ENCODE measurements at places on chromosomes 2 and 18. TPM values are rescaled to one million over a fixed set of nuclear protein-coding genes. Genes with fewer than 3 reads are reported as not detected.
A peak's percentile ranks its signal among the peaks of the same experiment; 100 is the strongest.

PFN4 gene
- polyA plus RNA-seq: not detected

GPR39 gene
- polyA plus RNA-seq: 7.7 TPM

C2orf78 gene
- not detected for polyA plus RNA-seq

TRIM43 gene
- not detected for polyA plus RNA-seq

FAM110C gene
- polyA plus RNA-seq: 15.5 TPM

GRCh38 chr2:62467475-62468321, 38.3 kb downstream of the TMEM17 start:
- no peak overlapping the region for H3K4me3 ChIP-seq
- H3K4me1 ChIP-seq: peaks cover 11% of the 10 kb centered on the region
- no peaks in the 10 kb centered on the region for H3K36me3 ChIP-seq
- peak overlapping the region; percentile 22 for H3K27ac ChIP-seq
- no peak for DNase-seq

GRCh38 chr2:12169721-12170120, 423.3 kb downstream of the LPIN1 start:
- no peak overlapping the region for H3K4me3 ChIP-seq
- H3K27me3 ChIP-seq: no peaks in the 10 kb centered on the region
- no peaks in the 10 kb centered on the region for H3K36me3 ChIP-seq
- peak overlapping the region; percentile 62 for H3K27ac ChIP-seq
- peaks cover 29% of the 10 kb centered on the region for H3K4me1 ChIP-seq

- H3K27me3 ChIP-seq: no peaks in the 10 kb centered on the region
- H3K36me3 ChIP-seq: no peaks in the 10 kb centered on the region
- H3K4me3 ChIP-seq: no peak overlapping the region
- DNase-seq: no peak
- H3K4me1 ChIP-seq: no peaks in the 10 kb centered on the region
- H3K27ac ChIP-seq: no peak overlapping the region
Observed at GRCh38 chr18:41532344-41533086, 422.5 kb upstream of the PIK3C3 start.

GRCh38 chr2:241034490-241035141, 36.2 kb downstream of the SNED1 start:
- H3K27ac ChIP-seq: no peak overlapping the region
- H3K27me3 ChIP-seq: peaks cover 20% of the 10 kb centered on the region
- DNase-seq: peak; percentile 62
- no peak overlapping the region for H3K4me3 ChIP-seq
- no peaks in the 10 kb centered on the region for H3K36me3 ChIP-seq
- H3K4me1 ChIP-seq: peaks cover 13% of the 10 kb centered on the region

DNA sequence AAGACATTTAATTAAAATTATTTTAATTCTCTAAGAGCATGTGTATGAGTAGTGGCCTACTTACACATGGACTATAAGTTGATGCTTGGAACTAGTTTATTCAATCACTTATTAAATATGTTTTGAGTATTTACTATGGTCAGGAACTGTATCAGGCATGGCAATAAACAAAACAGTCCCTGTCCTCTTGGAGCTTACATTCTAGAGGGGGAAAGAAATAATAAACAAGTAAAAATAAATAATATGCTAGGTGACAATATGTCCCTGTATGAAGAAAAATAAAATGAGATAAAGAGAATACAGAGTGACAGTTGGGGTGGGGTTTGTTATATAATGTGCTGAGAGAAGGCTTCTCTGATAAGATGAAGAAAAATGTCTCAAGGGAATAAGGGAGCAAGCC, 74.5 kb downstream of the MYO3B start:
- H3K36me3 ChIP-seq: no peaks in the 10 kb centered on the region
- no peak for DNase-seq
- H3K4me3 ChIP-seq: no peak overlapping the region
- no peaks in the 10 kb centered on the region for H3K27me3 ChIP-seq
- H3K4me1 ChIP-seq: no peaks in the 10 kb centered on the region

DNA sequence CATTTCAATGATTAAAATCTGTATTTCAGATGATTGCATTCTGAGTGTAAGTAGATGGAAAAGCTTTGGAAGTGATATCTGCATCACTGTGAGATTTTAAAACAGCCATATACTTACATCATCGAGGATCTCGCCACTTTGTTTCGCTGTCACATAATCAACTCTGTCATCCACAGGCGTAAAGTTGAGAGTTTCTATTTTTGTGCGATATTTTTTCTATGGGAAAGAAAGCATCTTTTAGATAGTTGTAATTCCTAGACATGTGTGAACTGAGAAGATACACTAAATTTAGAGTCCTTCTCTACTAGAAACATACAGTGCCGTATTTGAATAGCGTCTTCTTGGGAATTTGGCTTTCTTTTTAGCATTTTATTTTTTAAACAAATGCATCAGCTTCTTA, 158.8 kb downstream of the RIF1 start:
- H3K27me3 ChIP-seq: no peaks in the 10 kb centered on the region
- no peaks in the 10 kb centered on the region for H3K36me3 ChIP-seq
- DNase-seq: no peak
- no peak overlapping the region for H3K27ac ChIP-seq
- H3K4me1 ChIP-seq: no peaks in the 10 kb centered on the region

DNA sequence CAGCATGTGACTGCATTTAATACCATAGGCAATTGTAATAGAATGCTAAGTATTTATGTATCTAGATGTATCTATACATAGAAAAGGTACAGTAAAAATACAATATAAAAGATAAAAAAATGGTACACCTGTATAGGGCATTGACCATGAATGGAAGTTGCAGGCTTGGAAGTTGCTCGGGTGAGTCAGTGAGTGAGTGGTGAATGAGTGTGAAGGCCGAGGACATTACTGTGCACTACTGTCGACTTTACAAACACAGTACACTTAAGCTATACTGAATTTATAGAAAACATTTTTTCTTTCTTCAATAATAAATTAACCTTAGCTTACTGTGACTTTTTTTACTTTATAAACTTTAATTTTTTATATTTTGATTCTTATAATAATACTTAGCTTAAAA, 8.9 kb downstream of the DIS3L2 start:
- no peak overlapping the region for H3K4me3 ChIP-seq
- H3K27ac ChIP-seq: no peak overlapping the region

GRCh38 chr2:77459840-77460239, 62.3 kb downstream of the LRRTM4 start:
- no peaks in the 10 kb centered on the region for H3K27me3 ChIP-seq
- no peaks in the 10 kb centered on the region for H3K4me1 ChIP-seq
- DNase-seq: no peak
- H3K4me3 ChIP-seq: no peak overlapping the region

Data from sigmoid colon (tissue), 7 donors.